Nucleus accumbens (tissue), 56 donors: ENCODE measurements at places on chromosomes 12 and 14.

DNA sequence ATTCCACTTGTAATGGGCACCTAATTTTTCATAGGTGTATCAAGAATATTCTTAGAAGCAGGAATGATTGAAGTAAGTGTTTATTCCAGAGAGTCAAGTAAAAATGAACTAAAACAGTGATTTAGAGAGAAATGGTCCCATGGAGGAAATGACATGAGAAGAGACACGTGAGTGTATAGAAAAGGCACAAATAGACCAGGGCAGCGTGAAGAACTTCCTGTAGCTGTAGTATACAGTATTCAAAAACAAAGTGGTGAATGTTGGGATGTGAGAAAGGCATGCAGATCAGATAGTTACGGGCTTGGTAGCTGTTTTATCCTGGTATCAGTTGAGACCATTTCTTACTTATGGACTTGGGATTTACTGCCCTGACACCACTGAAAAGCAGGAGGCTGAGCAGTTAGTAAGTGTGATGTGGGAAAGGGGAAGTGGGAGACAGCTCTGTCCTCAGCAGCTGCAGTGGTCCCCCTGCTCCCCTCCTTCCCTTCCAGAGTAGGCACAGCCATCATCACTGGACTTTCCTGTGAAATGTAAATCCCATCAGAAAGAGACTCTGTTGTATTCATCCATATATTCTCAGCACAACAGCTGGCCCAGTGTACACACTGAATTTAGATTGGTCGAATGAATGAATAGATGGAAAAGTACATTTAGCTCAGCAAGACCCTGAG lies 16.8 kb upstream of the TESPA1 start:
- DNase-seq, result no peak

GRCh38 chr14:59631237-59631636 lies 54.6 kb upstream of the CCDC175 start:
- DNase-seq, result no peak

DNA sequence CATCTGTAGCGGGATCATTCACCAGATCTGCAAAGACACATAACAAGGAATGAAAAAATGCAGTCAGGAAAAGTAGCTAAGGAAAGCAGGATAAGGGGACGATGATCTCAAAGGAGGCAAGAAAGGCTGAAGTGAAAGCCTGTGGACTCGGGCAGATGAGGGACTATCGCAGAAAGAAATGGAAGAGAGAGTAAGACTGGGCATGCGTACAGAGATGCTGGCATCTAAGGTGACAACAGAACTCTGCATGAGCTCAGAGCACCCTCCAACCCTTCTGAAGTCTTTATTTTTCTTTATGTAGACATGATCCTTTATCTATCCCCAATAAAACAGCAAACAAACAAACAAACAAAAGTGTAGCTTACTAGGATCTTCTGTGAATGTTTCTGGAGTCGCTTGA lies 7.2 kb downstream of the MFAP5 start:
- DNase-seq, result no peak

DNA sequence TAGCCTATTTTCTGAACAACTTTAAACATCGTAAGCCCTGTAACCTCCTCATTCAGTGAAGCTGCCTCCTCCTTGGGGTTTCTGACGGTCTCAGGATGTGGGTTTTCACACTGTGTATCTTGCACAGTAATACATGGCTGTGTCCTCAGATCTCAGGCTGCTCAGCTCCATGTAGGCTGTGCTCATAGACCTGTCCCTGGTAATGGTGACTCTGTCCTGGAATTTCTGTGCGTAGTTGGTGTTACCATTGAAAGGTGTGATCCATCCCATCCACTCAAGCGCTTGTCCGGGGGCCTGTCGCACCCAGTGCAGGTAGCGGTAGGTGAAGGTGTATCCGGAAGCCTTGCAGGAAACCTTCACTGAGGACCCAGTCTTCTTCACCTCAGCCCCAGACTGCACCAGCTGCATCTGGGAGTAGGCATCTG lies 980.5 kb downstream of the TMEM121 start:
- DNase-seq, result no peak

- DNase-seq, result no peak
These were observed 21.0 kb upstream of the ACSM4 start for GRCh38 chr12:7282844-7283243.

DNA sequence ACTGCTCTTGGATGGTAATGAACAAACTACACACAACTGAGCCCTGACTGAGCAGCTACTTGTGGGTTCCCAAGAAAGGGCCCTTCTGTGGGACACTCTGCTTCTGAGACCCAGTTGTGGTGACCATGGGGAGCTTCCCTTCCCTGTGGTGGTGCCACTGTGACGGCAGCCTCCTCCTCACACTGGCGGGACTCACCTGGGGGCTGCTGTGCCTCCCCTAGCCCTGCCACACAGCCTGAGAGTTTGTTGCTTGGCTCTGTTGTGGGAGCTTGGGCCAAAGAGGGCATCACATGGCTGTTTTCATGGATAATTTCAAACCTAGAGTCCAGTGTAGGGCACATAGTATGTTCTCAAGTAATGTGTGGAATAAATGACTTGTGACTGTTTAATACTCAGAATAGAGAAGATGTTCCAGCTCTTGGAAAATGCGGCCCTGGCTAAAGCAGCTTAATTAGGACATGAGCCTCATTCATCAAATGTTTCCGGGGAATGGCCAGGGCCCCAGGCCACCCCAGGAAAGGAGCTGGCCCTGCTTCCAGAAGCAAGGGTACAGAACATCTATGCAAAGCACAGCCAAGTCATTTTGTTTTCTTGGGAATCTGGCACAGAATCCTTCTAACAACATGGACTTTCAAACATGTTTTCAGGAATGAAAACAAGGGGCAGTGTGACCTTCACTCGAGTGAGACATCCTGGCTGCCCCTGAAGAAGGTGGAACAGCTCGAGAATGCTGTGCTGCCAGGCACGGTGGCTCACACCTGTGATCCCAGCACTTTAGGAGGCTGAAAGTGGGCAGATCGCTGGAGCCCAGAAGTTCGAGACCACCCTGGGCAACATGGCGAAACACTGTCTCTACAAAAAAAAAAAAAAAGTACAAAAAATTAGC lies 21.2 kb downstream of the ZFYVE21 start:
- no peak for DNase-seq

DNA sequence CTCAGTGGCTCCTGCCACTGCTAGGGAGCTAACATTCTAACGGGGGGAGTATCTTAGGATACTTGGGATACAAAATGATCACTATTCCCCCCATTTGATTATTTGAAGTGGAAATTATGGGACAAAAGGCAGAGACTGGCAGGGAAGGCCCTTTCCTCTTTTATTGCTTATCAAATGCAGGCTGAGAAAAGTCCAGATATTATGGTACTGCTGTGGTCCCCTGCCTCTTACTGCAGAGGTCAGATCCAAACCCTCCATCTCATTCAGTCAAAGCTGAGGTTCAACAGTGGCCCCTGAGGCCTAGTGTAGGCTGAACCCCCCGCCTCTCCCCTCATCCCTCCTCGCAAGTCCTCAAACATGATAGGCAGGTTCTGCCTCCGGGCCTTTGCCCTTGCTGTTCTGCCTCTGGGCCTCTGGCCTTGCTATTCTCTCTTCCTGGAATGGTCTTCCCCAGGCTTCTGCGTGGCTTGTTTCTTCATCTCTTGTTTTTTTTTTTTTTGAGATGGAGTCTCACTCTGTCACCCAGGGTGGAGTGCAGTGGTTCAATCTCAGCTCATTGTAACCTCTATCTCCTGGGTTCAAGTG lies 34.2 kb downstream of the KRT80 start:
- DNase-seq, result no peak

DNA sequence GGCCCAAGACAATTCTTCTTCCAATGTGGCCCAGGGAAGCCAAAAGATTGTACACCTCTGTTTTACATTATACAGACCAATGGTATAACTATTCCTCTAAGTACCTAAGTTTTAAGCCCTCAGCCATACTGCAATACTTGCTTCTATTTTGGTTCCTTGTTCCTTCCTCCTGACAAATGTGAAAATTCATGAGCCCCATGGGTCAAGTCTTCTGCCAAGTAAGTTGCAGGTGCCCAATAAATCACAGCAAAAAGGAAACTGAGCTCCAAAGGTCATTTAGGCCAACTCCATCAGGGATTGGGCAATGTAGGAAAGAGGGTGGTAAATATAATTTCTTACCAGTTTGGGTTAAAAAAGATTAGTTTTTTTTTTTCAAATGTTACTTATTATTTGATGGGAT lies 57.7 kb upstream of the NPFF start:
- DNase-seq, result no peak

GRCh38 chr14:96648506-96649326 lies 146.5 kb downstream of the PAPOLA start:
- no peak for DNase-seq

DNA sequence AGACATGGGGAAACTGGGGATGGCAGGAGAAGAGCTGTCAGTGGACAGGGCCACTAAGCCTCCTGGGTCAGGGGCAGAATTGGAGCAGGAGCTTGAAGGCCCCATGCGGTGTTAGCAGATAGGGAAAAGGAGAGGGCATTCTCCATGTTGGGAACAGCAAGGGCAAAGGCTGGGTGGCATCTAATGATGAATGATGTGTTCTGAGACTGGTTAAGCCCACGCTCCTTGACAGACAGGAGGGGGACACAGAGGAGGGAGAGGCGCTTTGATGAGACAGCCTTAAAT lies 63.0 kb downstream of the CLMN start:
- DNase-seq, result no peak
